ENCODE measurements at places on chromosomes 4 and X.

DNA sequence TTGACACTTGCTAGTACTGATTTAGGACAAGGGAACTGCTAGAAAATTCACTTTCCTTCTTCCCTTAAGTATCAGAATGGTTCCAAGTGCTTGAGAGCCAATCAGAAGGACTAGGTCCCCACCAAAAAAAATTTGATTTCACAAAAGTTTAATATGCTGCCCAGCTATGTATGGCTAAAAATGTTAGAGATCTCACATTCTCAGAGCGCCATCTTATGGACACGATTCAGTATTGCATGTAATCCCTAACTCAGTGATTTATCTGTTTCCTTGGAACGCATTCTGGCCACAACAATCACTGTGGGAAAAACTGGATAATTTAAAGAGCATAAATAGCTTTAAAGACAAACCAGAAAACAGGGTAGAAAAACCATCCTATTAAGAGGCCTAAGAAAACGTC, 255.1 kb upstream of the GPC4 start:
- peak; percentile 28 for DNase-seq

GRCh38 chr4:1473718-1474117, 67.5 kb upstream of the NKX1-1 start:
- DNase-seq = no peak

DNA sequence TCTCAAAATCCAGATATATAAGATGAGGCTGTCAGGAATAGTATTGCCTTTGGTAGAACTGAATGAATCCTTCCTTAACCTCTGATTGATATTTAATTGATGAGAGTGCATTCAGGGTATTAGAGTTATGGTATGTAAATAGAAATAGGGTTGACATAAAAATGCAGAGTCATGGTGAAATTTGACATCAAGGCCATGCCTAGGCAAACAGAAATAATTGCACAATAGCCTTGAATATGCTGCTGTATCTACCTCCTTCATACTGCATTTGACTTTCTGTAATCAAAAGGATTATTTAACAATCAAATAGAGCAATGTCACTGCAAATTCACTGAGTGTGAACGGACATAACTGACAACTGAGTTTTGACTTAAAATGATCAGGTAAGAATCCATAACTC, 1316.3 kb downstream of the STIM2 start:
- DNase-seq = no peak

GRCh38 chrX:21408307-21408706, 34.1 kb downstream of the CNKSR2 start:
- DNase-seq = no peak

- no peak for DNase-seq
These were observed 456.5 kb downstream of the SPOCK3 start for GRCh38 chr4:166777760-166778159.

GRCh38 chrX:137482136-137482535, 83.8 kb upstream of the ZIC3 start:
- DNase-seq = no peak

DNA sequence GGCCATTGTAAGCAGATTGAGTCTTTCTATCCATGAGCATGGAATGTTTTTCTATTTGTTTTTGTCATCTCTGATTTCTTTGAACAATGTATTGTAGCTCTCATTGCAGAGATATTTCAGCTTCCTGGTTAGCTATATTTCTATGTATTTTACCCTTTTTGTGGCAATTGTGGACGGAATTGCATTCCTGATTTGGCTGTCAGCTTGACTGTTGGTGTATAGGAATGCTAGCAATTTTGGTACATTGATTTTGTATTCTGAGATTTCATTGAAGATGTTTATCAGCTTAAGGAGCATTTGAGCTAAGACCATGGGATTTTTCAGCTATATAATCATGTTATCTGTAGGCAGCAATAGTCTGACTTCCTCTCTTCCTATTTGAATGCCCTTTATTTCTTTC, 154.6 kb downstream of the GUCY2F start:
- peak; percentile 25 for DNase-seq

GRCh38 chr4:88090898-88091297, 67.5 kb downstream of the ABCG2 start:
- DNase-seq = no peak

DNA sequence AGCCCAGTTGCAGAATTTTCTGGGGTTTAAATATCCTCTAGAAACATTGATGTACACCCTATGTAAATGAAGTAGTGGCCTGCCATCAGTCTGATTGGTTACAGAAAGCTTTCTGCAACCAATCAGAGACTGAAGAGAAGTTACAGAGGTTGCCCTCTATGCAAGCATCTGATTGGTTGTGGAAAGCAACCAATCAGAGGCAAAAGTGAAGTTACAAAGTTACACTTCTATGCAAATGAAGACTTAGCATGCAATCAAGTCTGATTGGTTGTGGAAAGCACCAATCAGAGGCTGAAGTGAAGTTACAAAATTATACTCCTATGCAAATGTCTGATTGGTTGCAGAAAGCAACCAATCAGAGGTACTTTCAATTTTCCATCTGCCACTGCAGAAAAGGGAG, 51.9 kb upstream of the USP9X start:
- no peak for DNase-seq

DNA sequence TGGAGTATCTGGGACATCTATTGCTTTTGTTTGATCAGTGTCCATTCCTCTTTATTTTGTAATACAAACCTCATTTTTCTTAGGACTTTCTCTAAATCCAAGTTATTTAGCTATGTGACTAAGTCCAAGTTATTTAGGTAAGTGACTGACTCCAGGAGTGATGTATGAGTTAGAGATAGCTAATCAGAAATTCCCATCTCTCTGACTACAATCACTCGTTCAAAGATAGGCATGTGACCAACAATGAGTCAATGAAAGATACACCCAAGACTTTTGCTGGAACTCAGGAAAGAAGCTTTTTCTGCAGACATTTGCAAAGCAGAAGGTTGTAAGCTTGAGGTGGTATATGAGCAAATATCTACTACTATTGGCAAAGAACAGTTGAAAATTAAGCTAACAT, 72.5 kb upstream of the KCNIP4 start:
- DNase-seq = no peak

DNA sequence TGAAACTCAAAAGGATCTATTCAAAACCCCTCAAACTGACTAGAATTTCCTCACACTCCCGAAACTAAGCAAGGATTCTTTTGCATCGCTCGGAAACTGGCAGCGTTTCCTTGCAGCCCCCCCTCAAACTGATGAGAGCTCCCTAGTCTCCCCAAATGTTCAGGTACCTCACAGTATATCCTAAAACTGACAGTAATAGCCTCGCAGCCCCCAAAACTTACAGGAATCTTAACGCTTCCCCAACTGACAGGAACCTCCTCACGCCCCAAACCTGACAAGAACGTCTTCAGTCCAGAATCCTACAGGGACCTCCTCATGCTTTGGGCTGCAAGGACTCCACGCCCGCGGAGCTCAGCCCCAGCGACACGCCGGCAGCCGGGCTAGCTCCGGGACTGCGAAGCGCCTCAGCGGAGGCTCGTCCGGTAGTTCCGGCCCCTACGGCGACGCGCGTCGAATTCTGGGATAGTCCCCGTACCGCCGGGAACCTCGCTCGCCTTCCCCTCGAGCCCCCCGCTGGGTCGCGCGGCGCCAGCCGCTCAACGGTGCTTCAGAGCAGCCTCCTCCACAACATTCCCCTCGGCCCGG, 640 bp downstream of the PHF8 start:
- DNase-seq = no peak

GRCh38 chr4:60884587-60884986, 315.5 kb upstream of the ADGRL3 start:
- DNase-seq = peak; percentile 7

DNA sequence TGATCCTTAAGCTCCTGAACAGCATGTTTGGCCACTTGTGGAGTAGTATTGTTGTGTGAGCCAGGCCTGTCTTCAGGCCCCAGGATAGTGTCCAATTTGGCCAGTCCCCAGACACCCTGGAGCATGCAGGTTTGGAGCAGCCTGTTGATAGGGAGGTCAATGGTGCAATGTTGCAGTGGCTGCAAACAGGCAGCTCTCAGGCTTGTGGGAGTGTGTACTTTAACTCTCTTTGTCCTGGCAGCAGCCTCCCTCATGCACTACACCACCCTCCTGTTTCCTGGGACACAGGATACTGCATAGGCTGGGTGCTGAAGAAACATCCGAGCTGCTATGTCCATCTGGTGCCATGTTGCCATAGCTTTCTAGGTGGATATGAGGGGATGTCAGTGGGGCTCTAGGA, 24.0 kb downstream of the TECRL start:
- DNase-seq = no peak

- no peak for DNase-seq
These were observed 604.9 kb upstream of the ZFP42 start for GRCh38 chr4:187390646-187391045.

DNA sequence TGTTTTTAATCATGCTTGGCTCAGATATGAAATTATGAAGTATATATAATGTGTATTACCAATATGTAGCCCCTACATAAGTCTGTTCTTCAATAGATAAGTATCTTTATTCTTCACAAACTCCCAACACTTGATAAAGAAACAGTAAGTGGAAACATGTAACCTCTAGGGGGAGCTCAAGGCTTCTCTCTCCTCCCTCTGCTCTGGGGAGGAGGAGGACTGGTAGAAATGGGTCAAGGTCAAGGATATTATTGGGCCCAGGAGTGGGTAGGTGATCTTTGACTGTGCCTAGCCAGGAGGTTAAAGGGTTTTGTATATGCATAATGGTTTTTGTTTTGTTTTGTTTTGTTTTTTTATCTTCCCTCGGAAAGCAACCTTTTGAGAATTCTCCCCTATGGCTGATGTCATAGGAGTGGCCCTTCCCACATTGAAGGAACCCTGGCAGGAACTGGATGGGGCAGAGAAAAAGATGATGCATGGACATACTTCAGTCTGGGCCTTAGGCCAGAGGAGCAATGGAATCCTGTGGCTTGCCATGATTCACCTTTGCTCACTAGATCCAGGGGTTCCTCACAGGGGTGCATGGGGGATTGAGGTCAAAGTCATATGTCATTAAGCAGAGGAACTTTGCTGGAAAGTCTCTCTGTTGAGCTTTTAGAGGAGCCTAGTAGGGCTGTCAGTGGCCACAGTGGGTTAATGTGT, 460.3 kb downstream of the MID1IP1 start:
- peak; percentile 27 for DNase-seq

GRCh38 chr4:158353541-158354304, 143.4 kb downstream of the TMEM144 start:
- no peak for DNase-seq

- no peak for DNase-seq
These were observed 34.5 kb downstream of the MAGEA10 start for GRCh38 chrX:152103866-152104265.

- DNase-seq = no peak
These were observed 30.8 kb downstream of the ZNF827 start for GRCh38 chr4:145907812-145908211.

GRCh38 chr4:108148316-108148715, 20.4 kb downstream of the LEF1 start:
- no peak for DNase-seq

GRCh38 chr4:110624398-110624780, 1.5 kb upstream of the PITX2 start:
- no peak for DNase-seq

GRCh38 chrX:118116713-118117550, at the start of gene KLHL13:
KLHL13 (minus strand) TSS chrX:118116810; CDS start chrX:118028473, 88,337 bp downstream.
- DNase-seq = peak; percentile 1

DNA sequence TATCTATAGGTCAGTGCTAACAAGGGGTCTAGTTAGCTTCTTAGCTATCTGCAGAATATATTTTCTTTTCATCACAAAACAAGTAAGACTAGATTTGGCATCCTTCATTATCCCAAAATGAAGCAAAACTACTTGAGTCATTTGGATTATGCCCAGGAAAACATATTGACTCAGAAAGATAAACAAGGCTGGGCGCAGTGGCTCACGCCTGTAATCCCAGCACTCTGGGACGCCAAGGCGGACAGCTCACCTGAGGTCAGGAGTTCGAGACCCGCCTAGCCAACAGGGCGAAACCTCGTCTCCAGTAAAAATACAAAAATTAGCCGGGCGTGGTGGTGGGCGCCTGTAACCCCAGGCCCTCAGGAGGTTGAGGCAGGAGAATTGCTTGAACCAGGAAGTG, 18.0 kb upstream of the MND1 start:
- DNase-seq = peak; percentile 29

- no peak for DNase-seq
These were observed 237.9 kb downstream of the SNCA start for GRCh38 chr4:89599026-89599425.

GRCh38 chr4:151331276-151332042, 6.1 kb upstream of the SH3D19 start:
- no peak for DNase-seq
